ENCODE measurements at places on chromosomes 11 and 22. TPM values are rescaled to one million over a fixed set of nuclear protein-coding genes. Genes with fewer than 3 reads are reported as not detected.

Gene NXPE2
- total RNA-seq = 0.22 TPM

Gene EI24
- 69.1 TPM for total RNA-seq

Gene ANO1
- total RNA-seq = 15.1 TPM

Gene DMC1
- 0.66 TPM for total RNA-seq

Gene ARCN1
- 107 TPM for total RNA-seq

Data from kidney (tissue), 22 donors.